ENCODE measurements at places on chromosomes 1 and 21.

DNA sequence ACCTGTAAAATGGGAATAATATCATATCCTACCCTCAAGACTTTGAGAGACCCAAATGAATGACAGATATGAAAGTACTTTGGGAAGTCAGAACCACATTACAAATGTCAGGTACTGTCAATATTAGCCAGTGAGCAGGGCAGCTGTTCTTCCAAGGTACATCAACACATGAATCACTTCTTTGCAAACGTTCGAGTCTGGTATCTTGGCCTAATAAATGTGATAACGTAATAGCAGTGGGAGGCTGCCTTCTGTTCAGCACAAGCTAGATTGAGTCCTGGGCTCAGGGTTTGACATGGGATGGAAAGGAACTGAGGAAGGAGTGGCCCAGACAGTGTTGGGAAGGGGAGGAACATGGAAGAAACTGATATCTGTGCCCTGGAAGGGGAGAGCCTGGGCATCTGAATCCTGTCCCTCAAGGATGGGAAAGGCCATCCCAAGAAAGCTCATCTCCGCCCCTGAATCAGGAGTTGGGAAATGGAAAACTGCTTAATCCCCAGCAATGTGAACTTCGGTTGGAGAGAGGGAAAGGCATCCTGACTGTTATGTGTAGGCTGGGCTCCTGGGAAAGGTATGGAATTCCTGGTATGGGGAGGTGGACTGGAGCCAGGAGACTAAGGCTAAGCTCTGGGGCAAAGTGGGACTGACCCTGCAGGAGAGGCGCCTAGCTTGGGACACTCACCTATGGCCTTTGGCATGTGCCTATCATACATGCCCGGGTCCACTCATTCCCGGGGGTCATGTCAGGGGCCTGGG is 14.3 kb downstream of the KCNC4 start:
- no peak for DNase-seq

DNA sequence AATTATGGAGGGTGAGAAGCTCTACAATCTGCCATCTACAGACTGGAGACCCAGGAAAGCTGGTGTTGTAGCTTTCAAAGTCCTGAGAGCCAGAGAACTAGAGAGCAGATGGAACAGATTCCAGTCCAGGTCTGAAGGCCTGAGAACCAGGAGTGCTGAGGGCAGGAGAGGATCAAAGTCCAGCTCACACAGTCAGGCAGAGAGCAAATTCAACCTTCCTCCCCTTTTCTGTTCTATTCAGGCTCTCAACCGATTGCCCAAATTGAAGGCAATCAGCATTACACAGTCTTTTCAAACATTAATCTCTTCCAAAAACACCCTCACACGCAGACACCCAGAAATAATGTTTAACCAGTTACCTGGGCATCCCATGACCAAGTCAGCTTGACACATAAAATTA is 2.5 kb upstream of the TMPRSS2 start:
- no peak for DNase-seq

GRCh38 chr1:17630048-17630830 is 90.7 kb downstream of the ARHGEF10L start:
- DNase-seq: no peak

DNA sequence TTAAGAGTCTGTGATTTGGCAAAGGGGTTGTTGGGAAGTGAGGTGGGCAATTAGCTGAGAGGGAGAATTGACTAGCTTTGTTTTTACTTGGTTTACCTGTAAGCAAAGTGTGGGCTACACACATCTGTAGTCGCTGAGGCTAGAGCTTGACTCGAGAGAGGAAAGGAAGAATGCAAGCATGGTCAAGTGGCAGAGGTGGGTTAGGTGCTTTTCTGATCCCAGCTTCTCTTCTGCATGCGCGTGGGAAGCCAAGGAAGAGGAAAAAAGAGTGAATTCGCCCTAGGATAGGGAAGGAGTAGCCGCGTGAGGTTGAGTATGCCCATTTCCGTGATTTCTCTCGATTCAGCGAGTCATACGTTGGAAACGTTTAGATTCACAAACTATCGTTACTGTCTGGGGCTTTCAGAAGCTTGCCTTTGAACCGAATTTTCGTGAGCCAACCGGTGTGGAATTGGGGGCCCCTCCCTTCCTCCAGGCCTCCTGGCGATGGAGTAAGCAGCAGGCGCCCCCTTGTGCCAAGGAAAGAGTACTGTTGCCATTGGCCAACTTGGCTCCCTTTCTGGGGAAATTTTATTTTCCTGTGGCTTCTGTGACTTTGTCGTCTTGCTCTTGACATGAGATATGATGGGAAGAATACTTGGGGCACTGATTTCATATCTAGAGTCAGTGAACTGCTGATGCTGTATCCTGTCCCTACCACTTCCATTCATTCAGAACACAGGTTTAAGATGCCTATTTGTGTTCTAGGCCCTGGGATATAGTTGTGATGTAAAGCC is 1.3 kb downstream of the PIGV start:
- DNase-seq: peak; percentile 91

DNA sequence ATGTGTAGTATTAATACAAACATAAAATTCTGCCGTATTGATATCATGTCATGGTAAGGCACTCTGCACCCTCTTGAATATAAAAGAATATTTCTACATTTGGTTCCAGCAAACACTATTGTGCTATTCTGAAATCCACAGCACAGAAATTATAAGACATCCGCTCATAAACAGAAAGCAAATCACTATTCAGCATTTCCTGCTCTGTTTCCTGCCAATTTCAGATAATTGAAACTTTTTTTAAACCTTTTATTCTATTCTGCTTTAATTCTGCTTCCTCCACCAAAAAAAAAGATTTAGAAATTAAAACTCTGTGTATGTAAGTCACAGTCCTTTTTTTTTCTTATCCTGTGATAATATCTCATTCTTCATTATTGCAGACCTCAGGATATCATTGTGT is 39.6 kb upstream of the PLEKHO1 start:
- DNase-seq: no peak

GRCh38 chr1:232143315-232143886 is 486.5 kb downstream of the SIPA1L2 start:
- peak; percentile 58 for DNase-seq

- peak; percentile 66 for DNase-seq
Observed at GRCh38 chr1:160428655-160429054, 28.3 kb downstream of the VANGL2 start.

DNA sequence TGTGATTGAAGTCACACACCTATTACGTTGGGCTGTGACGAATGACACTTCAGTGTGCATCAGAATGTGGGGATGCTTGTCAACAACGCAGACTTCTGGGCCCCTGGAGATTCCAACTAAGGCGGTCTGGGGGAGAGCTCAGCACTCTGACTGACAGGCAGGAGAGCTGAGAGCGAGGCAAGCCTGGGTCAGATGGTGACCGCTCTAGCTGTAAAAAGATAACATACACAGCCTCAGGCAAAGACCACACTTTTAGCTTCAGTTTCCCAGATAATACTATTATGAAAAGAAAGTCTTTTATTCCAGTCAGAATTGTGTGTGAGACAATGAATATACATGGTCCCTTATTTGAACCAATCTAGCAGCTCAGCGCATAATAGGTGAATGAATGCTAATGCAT is 25.4 kb downstream of the EDARADD start:
- DNase-seq: no peak

- DNase-seq: peak; percentile 83
Observed at GRCh38 chr1:14113841-14114567, 414.0 kb downstream of the PRDM2 start.

GRCh38 chr1:4179914-4180735 is 280.1 kb upstream of the C1orf174 start:
- no peak for DNase-seq

DNA sequence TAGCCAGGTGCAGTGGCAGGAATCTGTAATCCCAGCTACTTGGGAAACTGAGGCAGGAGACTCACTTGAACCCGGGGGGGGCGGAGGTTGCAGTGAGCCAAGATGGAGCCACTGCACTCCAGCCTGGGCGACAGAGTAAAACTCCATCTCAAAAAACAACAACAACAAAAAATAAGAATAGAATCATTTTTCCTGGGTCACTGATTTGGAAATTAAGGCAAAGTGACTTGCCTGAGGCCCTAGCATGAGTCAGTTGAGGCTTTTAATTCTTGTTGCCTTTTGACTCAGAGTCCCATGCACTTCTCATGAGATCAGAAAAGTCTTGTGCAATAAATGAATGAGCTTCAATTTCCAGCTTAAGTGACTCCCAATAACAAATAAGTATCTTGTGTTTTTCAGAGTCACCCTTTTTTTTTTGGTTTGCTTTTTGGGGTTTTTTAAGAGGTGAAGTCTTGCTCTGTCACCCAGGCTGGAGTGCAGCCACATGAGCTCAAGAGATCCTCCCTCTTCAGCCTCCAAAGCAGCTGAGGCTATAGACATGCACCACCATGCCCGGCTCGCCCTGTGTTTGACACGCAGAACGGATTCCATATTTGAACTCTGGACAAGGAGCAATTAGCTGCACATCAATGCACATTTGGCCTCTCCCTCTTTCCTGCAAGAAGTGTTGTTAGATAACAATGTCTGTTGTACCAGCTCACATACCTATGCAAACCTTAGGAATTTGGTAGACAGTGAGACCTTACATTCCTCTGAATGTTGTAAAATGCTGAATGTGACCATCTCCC is 3.4 kb upstream of the PLEKHM2 start:
- peak; percentile 64 for DNase-seq

DNA sequence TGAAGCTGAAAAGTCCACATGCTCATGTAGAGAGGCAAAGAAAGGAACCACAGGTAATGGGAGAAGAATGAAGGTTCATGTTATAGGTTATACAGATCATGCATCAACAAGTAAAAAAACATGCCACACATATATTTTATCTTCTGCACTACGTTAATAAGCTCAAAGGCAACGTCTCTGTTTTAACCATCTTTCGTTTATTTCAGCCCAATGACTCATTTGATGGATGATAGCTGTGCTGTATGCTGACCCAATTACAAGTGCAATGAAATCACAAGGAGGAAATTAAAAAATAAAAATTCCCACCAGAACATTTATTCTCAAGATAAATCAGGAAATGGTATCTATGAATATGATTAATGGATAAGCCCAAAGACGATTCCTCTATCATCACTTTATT is 24.6 kb downstream of the XCL1 start:
- no peak for DNase-seq

DNA sequence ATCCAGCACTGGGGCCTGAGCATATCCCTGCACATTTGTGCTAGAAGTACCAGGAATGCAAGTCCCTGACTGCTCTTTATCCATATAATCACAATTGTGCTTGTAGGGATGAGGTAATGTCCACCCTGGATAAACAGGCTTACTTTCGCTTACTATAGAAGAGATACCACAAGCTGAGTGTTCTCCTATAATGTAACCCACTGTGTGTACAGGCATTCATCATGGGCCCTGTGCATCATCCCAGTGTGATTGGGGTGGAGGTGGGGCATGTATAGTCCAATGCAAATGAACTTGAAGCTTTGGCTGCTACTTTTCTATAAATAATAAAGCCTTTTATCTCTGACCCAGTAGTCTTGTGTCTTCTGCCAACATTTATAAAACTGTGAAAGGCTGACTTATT is 69.3 kb downstream of the MAN1A2 start:
- DNase-seq: no peak

GRCh38 chr1:77438236-77438913 is 156.6 kb downstream of the AK5 start:
- peak; percentile 80 for DNase-seq

DNA sequence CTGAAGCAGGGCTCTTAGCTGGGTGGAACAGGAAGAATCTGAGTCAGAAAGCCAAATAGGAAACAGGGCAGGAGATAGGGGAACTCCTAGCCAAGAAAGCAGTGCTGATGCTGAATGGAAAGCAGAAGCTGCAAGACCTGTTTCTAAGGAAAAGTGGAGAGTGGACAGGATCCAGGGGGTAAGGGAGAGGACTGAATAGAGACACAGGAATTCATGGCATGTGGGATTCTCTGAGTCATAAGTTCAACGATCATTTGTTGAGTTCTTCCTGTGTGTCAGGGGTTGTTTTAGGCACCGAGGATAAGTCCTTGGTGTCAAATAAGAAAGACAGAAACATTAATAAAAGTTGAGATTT is 153.8 kb upstream of the FGGY start:
- peak; percentile 83 for DNase-seq

GRCh38 chr1:156160000-156160742 is 6.8 kb downstream of the SEMA4A start:
- DNase-seq: no peak

GRCh38 chr1:45304311-45305081 is 22.2 kb upstream of the HPDL start:
- peak; percentile 14 for DNase-seq
